Urinary bladder (tissue), 4 donors: ENCODE measurements at places on chromosomes 6 and 20. TPM values are rescaled to one million over a fixed set of nuclear protein-coding genes. Genes with fewer than 3 reads are reported as not detected.

GRCh38 chr6:54654381-54654780, 192.2 kb upstream of the FAM83B start:
- DNase-seq, result no peak

GRCh38 chr6:6522709-6523108, 65.8 kb upstream of the LY86 start:
- no peak for DNase-seq

The KIF25 gene
- total RNA-seq, result not detected

DNA sequence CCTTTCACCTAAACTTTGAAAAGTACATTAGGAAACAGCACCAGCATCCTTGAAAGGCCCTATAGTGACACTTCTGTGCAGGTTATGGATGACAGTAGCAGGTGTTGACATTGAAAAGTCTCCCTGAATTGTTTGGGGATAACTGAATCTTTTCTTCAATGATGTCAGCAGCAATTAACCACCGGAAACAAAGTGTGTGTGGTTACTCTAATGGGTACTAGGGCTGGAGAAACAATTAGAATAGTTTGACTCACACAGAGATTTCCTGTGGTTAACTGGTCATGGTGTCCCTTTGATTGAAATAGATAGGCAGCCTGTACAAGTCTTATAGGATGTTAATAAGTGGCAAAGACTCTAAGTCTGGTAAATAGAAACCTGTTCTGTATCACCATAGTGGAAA, 189.1 kb downstream of the TBX18 start:
- no peak for DNase-seq

- DNase-seq, result no peak
Measured at GRCh38 chr6:2970753-2971419, 481 bp downstream of the SERPINB6 start.

DNA sequence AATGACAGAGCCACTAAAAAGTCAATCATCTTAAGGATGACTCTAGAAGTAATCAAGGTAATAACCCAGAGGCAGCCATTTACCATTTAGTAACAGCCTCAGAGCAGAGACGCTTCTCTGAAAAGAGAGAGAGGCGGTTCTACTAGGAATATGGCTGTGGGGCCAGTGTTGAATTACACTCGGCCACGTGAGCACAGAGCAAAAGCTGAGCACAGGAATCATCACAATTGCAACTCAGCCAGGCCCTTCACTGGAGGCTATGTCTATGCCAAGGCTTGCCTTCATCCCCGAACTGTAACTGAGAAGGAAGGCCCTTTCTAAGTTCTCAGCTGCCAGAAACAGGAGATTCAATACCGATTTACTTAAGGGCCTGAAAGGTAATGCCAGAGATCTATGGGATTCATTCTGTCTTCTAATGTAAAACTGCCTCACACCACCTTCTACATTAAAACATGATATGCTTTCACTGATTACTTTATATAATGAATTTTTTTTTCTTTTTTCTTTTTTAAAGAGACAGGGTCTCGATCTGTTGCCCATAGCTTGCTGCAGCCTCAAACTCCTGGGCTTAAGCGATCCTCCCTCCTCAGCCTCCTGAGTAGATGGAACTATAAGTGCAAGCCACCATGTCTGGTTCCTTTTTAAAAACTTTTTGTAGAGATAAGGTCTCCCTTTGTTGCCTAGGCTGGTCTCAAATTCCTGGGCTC, 67.6 kb downstream of the NUDT3 start:
- no peak for DNase-seq

The C20orf141 gene
- not detected for total RNA-seq

The SPATA25 gene
- 1.7 TPM for total RNA-seq

- no peak for DNase-seq
Measured at GRCh38 chr20:57263801-57264792, 2.3 kb downstream of the BMP7 start.

GRCh38 chr6:31541059-31541657, 645 bp downstream of the DDX39B start:
- DNase-seq, result no peak

DNA sequence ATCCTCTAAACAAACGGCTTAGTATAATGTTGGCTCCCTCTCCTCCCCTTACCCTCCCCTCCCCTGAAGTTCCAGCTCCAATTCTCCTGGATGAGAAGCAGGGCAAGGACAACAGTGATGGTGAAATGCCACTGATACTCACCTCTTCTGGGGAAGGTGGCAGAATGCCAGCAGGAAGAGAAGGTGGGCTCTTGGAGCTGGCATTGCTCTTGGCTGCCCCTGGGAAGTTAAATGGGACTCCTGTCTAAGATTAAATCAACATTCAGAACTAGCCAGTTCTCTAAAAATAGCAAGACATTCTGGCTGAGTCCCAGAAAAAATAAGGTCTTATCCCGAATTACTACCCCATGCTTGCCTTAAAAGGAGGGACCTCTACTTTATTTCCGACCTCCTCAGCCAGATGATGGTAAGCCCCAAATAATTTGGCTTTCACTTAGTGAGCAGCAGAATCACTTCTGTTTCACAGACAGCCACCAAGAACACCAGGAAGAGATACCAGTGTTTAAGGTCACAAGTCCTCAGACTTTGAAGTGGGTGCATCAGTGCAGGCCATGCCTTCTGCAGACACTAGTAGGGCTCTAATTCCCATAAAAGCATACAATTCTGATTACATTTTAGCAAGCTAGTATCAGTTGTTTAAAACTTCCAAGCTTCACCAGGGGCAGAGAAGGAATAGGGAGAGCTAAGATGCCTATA, 46.0 kb upstream of the IL17A start:
- DNase-seq, result no peak

The MACROD2 gene
- 28.2 TPM for total RNA-seq

GRCh38 chr6:44627091-44627882, 239.8 kb downstream of the CDC5L start:
- DNase-seq, result no peak

The SH3BGRL2 gene
- 32.2 TPM for total RNA-seq

GRCh38 chr6:127085181-127085580, 33.3 kb upstream of the RSPO3 start:
- DNase-seq, result no peak
